ENCODE measurements at places on chromosomes 3 and 15.

DNA sequence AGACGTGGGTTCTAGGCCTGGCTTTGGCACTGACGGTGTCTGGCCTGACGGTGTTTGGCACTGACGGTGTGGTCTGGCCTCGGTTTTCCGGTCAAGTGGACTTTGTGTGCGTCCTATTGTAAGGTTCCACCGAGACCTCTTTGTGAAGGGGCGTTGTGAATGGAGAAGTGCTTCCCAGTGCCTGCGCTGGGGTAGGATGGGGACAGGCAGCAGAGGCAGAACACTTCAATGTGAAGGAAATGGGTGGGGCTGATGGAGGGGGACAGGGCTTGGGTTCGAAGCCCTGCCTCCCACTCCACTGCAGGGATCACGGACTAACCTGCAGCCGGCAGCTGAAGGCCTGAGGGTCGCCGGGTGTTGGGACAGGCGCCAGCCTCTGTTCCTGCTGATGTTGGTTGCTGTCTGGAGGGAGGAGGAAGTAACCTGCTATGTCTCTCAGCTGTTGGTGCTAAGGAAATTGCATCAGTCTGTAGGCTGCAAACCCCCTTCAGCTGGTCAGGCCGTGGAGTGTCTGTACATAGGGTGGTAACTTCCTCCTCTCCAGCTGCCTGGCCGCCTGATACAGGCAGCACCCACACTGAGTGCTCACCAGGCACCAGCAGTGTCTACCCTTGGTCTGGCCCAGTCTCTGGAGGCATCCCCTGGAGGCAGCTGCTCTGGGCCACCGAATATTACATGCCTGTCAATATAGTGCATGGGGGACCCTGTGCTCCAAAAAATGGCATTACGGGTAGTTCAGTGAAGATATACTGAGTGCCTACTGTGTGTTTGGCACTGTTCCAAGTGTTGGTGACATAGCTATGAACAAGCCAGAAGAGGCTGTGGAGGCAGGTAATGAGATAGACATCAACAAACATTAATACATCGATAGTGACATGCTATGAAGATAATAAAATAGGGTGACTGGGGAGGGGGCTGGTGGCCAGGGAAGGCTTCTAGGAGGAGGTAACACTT, 1.1 kb downstream of the TM6SF1 start:
- no peak for DNase-seq

DNA sequence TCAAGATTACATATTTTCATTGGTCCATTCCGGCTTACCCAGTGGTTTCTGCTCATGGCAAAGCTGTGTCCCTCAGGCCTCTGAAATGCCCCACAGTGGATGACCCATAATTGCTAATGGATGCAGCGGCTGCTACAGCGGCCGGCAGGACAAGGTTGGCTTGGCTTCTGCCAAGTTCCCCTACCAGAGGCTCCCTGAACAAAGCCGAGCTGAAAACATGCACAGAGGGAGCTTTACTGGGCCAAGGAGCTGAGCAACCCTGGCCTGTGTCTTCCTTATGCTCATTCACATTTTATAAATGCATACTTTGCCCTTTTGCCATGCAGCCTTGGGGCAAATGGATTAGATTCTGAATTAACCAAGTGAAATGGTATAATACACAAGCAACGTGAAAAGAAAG, 150.5 kb downstream of the NTRK3 start:
- no peak for DNase-seq

DNA sequence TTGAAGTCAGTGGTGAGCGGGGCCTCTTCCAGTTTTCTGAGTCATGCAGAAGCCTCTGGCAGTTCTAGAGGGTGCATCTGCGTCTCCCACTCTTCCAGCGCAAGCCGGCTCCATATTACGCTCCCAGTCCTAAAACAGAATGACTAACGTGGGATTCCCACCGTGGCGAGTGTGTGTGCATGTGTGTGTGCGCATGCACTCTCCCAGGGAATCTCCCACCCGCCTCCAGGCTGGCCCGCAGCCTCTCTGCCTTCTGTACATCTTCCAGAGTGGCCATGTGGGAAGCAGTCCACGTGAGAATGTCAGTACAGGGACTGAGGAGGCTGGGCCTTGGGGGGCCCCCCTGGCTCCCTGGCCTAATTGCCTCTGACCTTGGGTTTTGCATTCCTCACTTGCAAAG, 87.7 kb downstream of the LSM3 start:
- no peak for DNase-seq

DNA sequence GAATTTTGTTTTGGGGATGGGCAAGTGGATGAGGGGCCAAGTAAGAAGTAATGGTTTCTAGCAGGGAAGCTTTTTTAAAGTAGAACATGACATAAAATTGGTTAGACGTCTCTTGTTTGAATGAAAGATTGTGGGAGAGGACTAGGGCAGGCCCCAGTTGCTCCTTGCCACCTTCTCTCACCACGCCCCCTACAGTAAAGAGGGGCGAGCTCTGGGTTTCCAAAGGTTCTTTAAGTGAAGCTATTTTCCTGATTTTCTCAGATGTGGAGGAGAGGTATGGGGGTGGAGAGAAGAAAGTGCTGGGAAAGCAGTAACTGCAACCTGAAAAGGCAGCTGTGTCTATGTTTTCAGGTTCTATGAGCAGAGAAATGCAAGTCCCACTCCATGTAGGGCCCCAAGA, 32.6 kb upstream of the SKIL start:
- no peak for DNase-seq

DNA sequence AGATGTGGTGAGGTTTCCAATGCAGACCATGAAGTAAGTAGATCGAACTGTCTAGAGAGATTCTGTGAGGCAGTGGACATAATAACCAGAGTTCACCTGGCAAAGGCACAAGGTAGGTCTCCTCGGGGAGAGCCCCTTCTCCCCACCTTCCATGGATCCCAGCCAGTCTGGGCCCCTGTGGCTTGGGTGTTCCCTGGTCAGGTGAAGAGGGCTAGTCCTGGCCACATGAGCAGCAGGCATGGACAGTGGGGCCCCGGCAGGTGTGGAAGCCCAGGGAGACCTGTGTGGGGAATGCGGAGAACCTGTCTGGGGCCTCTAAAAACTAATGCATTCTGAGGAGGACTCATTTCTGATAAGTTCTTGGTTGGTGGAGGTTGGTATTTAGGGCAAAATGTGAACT, 241.4 kb upstream of the TRIM42 start:
- DNase-seq, result no peak

DNA sequence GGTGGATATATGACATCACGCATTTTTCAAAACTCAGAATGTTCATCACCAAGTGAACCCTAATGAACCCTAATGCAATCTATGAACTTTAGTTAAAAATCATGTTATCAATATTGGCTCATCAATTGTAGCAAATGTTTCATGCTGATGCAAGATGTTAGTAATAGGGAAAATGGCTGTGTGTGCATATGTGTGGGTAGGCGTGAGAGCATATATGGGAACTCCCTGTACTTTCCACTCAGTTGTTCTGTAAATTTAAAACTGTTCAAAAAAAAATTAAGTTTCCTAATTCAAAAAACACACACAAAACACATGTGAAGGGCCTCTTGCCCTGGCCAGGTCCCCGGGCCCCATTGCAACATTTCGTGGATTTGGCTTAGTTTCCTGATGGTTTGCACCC, 89.7 kb upstream of the PROK2 start:
- no peak for DNase-seq

DNA sequence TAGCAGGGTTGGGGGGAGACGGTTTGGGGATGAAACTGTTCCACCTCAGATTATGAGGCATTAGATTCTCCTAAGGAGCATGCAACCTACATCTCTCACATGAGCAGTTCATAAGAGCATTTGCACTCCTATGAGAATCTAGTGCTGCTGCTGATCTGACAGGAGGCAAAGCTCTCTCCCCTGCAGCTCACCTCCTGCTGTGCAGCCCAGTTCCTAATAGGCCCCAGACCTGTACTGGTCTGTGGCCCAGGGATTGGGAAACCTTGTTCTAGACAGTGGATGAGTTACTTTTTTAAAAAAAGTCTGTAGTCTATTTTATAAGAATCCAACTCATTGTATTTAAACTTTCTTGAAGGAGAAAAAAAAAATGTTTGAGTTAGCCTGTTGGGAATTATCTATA, 100.0 kb downstream of the HHLA2 start:
- no peak for DNase-seq

GRCh38 chr3:103953796-103954195, 1412.9 kb upstream of the ALCAM start:
- no peak for DNase-seq

GRCh38 chr15:36579792-36580431, 486 bp downstream of the CDIN1 start:
- peak; percentile 11 for DNase-seq

DNA sequence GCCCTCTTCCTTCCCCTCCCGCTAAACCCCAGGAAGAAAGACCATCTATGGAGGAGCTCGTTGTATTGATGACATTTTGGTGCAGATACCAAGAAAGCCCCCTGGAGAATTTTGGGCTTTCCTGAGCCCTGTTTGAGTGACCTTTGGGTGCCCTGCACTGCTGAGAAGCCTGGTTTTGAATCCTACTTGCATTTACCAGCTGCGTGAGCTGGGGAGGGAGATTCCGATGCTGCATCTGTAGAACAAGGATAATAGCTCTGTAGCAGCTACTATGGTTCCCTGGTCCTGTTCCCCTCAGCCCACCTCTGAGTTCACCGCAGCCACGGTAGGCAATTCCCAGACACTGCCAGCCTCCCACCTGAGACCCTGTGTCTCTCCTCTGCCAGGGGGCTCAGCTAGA, 5.2 kb downstream of the APOD start:
- no peak for DNase-seq

GRCh38 chr3:149487598-149488197, 13.2 kb downstream of the TM4SF4 start:
- DNase-seq, result peak; percentile 13

GRCh38 chr15:81071120-81071519, 63.0 kb upstream of the CFAP161 start:
- DNase-seq, result no peak

Measured in stimulated activated CD4-positive, alpha-beta T cell treated with anti-CD3 and anti-CD28 coated beads, Interleukin-1b, Interleukin-23, amount 100 ng/mL, for 24 hours (primary cell).